ENCODE measurements at places on chromosomes 13 and 19. TPM values are rescaled to one million over a fixed set of nuclear protein-coding genes. Genes with fewer than 3 reads are reported as not detected.

The RFPL4A gene
- not detected for polyA plus RNA-seq

DNA sequence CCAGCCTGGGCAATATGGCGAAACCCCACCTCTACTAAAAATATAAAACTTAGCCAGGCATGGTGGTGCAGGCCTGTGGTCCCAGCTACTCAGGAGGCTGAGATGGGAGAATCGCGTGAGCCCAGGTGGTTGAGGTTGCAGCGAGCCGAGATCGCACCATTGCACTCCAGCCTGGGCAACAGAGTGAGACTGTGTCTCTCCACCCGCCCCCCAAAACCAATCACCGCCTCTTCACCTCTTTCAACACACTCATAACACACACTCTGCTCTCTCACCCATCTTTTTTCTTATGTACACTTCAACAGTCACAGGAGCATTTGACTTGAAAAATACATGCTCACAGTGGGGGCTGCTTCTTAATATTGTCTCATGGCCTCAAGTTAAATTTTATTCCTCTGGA, 76.8 kb downstream of the ESD start:
- DNase-seq, result no peak

GRCh38 chr19:4322942-4323665, 15.5 kb downstream of the STAP2 start:
- DNase-seq, result no peak

GRCh38 chr13:20408181-20408580, 117.5 kb downstream of the CRYL1 start:
- DNase-seq, result no peak

DNA sequence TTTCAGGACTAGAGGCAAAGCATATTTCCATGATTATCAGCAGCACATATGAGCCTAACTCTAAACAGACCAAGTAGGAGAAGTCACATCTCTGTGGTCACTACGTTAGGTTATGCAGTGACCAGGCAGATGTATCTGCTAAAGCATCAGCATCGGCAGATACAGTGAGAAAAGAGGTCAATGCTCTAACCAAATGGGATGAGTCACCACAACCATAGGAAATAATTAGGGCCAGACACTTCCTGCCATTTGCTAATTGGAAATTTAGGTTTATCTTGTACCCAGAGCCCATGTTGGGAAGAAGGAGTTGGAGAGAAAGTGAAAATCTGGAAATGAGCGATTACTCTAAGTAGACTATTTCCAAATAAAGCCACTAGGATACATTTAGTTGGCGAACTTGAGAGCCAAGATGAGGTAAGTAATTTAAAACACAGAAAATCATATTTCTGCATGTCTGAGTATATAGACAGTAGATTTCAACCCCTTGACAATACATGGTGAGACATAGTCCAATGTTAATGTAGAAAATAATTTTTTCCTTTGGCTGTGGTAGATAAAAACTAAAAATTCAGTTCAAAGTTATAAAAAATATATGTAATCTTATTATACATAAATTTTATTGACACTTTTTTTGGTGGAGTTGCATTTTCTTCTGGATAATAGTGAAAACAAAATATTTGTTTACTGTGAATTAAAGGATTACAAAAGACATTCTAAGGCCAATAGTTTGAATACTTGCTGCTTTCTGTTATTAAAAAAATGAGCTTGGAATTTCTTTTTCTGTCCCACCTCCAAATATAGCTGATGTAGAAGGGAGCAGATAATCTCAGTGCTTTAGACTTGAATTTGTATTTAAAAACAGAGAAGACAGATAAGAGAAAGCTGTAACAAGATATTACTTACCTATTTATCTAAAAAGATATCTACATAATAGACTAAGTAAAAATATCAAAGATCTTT, 104.4 kb upstream of the CSNK1A1L start:
- DNase-seq, result no peak

GRCh38 chr13:113423520-113424163, 29.6 kb downstream of the ADPRHL1 start:
- DNase-seq, result no peak
